Kasumi-1 (cell line): ENCODE measurements at places on chromosomes 1 and 21.

GRCh38 chr1:224670506-224670905 is 54.4 kb downstream of the CNIH3 start:
- no peak for DNase-seq

GRCh38 chr1:119882132-119883049 is 13.9 kb downstream of the ADAM30 start:
- no peak for DNase-seq

GRCh38 chr21:14753466-14754258 is 207.5 kb upstream of the SAMSN1 start:
- no peak for DNase-seq

GRCh38 chr1:206971029-206971655 is 882 bp upstream of the FCAMR start:
- no peak for DNase-seq

DNA sequence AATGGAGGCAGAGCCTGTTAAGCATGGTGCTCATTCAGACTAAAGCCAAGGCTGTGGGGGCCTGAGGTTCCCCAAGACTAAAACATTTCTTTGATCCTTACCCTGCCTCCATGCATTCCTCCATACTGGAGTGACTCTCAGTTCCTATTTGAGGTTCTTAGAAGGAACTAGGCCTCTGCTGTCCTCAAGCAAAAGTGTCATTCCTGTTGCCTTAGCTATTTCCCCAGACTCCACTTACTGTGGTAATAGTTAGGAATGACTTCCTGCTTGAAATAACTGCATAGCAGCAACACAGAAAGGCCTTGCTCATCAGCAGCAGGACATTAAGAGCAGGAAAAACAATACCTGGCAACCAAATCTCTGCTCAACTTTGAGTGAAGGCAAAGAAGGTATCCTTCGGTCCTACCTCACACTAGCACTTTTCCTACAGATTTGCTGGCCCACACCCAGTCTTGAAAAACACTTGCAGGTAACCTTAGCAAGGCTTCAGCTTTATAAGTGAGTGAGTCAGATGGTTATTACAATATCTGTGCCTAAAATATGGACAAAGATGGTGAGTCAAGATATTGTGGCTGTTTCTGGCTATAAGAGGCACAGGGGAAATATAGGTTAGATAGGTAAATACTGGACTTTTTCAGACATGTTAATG is 14.8 kb downstream of the LRRC41 start:
- no peak for DNase-seq

DNA sequence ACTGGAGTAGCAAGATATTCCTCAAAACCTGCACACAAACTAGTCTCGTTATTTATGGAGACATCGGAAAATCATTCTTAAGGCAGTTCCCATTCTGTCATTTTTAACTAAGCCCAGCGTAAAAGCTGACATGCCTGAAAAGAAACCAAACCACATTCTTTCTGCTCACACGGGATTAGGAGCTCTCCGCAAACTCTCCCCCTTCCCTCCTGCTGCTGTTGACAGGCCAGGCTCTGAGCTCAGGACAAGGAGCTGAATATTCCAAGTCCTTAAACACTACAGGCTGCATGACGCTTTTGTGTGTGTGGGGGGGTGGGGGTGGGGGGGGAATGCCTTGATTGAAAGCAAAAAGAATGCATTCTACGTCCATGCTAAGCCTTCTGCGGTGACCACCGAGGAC is 5.2 kb downstream of the OLIG1 start:
- no peak for DNase-seq

DNA sequence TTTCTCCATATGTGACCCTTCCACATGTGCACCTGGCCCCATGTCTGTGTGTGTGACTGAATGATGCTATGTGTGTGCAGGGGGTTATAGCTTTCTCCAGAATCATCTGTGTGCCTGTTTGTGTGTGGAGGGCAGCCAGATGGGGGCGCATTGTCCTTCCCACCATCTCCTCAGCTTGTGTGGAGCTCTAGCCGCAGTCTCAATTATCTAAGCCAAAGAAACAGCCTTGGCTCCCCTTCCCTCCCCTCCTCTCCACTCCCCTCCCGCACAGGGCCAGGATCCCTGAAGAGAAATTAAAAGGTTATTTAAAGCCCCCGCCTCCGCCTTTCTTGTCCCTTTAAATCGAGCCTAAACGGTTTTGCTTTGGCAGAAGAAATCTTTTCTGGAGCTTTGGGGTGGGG is 1.8 kb upstream of the DMBX1 start:
- no peak for DNase-seq

GRCh38 chr1:212106286-212106792 is 70.8 kb downstream of the DTL start:
- no peak for DNase-seq

- no peak for DNase-seq
Measured at GRCh38 chr1:157335056-157335455, 196.9 kb upstream of the ETV3 start.

- DNase-seq = no peak
Measured at GRCh38 chr1:217025381-217025780, 302.2 kb upstream of the ESRRG start.

DNA sequence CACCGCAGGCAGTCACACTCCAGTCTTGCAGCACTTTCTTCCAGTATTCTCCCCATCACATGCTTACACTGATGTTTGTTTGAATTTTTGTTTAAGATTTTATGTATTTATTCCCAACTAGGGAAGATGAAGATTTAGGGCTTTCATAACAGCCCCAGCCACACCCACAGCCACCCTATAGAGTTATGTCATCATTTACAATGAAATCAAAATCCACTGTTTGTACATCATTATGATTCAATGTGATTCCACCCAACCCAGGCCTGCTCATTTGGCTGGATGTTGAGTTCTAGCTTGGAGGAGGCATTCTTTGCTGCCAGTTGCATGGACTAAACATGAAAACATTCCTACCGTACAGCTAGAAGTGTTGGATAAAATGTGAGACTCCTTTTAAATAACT is 35.8 kb downstream of the RIPK4 start:
- DNase-seq = no peak

GRCh38 chr1:226632922-226633351 is 84.4 kb downstream of the STUM start:
- DNase-seq = no peak

GRCh38 chr21:42499444-42500112 is 3.6 kb upstream of the RSPH1 start:
- DNase-seq = no peak

GRCh38 chr1:5690898-5691297 is 301.3 kb downstream of the NPHP4 start:
- no peak for DNase-seq

DNA sequence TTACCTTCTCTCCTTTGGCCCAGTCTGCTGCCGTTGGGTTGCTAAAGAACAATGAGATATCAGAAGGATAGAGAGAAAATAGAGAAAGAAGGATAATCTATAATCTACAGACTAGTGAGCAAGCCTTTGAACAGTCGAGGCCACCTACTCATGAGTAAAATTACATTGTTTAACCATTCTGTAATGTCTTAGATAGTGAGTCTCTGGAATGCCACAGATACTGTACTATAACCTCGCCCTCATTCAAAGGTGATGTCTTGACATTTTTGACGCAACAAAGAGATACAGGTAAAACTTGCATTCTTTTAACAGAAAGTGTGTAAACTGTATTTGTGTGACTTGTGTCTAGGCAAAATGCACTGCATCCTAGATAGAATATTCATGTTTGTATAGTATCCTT is 77.9 kb downstream of the LAMC1 start:
- DNase-seq = no peak

GRCh38 chr1:67664048-67664447 is 21.0 kb upstream of the GADD45A start:
- no peak for DNase-seq
